ENCODE measurements at places on chromosomes 2 and 18.

GRCh38 chr2:15159751-15160177 lies 401.4 kb downstream of the NBAS start:
- no peak for DNase-seq

DNA sequence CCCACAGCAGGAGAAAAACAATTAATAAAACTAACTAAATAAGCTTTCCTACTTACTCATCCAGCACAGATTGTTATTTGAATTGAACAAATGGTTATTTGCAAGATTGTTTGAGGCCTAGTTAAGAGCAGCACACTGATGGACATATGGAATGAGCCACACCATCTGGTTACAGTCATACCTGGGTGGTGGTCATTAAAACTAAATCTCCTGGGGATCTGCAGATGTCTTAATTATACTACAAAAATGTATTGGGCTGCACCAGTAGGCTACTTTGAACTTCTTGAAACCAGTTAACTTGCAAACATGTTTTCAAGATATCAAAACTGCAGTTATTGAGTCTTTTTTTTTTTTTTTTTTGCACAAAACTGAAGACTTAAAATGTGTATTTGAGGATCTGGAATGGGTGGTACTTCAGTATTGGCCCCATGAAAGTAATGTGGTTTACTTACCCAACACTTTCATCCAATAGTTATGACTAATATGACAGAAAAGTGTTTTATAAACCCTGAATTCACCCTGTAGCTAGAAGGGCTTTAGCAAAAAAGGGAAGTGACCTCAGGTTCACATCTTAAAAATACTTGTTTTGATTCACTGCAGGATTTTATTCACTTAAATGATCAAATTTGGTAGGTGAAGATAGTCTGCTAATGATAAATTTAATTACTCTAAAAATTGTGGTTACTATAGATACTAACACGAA lies 10.8 kb downstream of the AGFG1 start:
- no peak for DNase-seq

DNA sequence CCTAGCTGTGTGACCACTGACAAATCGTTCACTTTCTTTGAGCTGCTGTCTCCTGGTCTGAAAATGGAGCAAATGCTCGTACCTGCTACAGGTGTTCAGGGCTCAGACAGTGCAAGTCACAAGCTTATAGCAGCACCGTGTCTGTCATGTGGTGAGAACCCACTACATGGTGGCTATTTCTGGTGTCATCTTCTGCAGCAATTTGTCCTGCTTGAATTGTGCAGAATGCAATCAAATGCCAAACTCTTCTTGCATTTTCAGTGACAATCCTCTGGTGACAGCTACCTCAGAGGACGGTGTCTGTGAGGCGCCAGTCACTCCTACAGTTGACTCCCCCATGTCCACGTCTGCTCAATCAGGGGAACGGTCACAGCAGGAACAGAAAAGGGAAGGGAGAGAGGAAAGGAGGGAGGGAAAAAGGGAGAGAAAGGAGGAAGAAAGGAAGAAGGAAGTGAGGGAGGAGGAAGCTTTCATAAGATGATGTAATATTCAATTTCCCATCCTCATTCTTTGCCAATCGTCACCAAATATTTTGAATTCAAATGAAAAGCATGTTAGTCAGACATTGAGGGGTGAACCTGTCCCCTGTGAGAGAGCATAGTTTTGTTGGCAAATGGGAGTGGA lies 122.2 kb downstream of the BCL2 start:
- DNase-seq: no peak

DNA sequence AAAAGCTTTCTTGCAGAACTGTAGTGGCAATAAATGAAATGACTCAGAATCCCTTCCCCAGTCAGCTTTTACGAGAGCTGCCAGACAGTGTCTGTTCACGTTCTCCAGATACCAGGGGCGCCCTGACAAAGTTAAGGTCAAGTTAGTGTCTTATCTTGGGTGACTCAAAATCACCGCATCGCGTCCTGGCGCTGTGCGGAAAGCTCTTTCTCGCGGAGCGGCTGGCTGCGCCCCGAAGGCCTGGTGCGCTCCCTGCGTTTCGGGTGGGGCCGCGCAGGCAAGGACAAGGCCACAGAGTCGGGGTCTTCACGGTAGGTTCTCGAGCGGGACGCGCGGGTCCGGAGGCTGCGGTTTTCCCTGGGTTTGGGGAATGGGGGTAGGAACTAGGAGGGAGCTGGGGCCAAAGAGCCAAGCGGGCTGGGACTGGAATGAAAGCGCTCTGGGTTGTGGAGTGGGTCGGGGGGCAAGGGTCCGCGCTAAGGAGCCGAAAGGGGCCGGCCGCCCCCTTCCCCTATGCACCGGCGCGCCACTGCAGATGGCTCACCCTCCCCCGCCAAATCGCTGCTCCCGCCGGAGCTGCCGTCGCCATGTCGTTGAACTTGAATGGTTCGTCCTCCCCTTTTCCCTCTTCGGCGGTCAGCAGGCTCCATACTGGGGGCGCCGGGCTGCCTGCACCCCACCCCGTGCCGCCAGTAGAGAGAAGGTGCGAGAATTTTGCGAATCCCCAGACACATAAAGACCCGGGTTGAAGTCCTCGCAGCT lies 2.6 kb upstream of the HOXD11 start:
- no peak for DNase-seq

- no peak for DNase-seq
Measured at GRCh38 chr2:75622500-75622899, 24.1 kb upstream of the MRPL19 start.

- DNase-seq: no peak
Measured at GRCh38 chr2:70535573-70535972, 18.1 kb downstream of the TGFA start.

- no peak for DNase-seq
Measured at GRCh38 chr18:65221736-65222135, 529.1 kb upstream of the CDH7 start.

GRCh38 chr2:215071676-215072075 lies 66.8 kb downstream of the ABCA12 start:
- no peak for DNase-seq

- DNase-seq: no peak
Measured at GRCh38 chr2:184413671-184414229, 184.6 kb upstream of the ZNF804A start.

Data from renal cortex interstitium (tissue), 15 donors.